ENCODE measurements at places on chromosomes 2 and 18.

DNA sequence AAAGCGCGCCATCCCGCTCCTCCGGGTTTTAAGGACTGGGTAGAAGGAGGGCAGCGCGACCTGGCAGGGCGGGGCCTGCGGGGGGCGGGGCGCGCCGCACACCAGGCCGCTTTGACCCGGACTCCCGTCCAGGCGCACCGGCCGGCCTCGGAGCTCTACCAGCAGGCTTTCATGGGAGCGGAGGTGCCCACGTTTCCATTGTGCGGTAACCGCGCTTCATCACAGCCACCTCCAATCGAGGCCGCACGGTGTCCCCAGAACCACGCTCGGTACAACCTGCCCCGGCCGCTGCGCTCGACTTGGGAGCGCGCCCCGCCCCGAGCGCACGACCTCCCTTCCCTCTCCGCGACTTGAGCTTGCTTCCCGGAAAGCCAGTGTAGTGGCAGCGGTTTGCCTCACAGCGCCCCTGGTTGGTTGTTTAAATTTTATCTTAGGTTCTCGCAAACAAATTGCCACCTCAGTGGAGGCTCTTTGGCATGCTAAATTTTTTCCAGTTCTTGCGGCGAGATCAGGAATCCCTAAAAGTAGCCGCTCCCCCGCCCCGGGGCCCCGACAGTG lies 280 bp upstream of the CYP1B1 start:
- DNase-seq, result peak; percentile 40

GRCh38 chr2:161312996-161313395 lies 4.8 kb downstream of the PSMD14 start:
- DNase-seq, result no peak

DNA sequence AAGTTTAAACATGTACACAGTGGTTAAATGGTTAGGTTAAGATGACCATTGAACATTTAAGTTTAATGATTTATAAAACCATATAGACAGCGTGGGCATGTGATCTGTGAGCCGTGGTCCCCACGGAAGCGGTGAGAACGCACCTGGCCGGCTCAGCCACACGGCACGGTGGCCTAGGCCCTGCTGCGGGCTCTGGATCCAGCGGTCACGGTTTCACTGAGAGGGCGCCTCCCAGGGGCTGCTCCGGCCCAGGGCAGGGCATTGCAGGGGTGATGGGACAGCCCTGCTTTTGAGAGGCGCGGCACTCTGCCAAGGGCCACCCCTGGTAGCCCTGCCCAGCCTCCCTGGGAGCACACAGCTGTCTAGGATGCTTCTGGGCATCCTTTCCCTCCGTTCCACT lies 124.9 kb downstream of the RGPD3 start:
- no peak for DNase-seq

- DNase-seq, result no peak
Measured at GRCh38 chr2:178271629-178272333, 77.5 kb downstream of the OSBPL6 start.

DNA sequence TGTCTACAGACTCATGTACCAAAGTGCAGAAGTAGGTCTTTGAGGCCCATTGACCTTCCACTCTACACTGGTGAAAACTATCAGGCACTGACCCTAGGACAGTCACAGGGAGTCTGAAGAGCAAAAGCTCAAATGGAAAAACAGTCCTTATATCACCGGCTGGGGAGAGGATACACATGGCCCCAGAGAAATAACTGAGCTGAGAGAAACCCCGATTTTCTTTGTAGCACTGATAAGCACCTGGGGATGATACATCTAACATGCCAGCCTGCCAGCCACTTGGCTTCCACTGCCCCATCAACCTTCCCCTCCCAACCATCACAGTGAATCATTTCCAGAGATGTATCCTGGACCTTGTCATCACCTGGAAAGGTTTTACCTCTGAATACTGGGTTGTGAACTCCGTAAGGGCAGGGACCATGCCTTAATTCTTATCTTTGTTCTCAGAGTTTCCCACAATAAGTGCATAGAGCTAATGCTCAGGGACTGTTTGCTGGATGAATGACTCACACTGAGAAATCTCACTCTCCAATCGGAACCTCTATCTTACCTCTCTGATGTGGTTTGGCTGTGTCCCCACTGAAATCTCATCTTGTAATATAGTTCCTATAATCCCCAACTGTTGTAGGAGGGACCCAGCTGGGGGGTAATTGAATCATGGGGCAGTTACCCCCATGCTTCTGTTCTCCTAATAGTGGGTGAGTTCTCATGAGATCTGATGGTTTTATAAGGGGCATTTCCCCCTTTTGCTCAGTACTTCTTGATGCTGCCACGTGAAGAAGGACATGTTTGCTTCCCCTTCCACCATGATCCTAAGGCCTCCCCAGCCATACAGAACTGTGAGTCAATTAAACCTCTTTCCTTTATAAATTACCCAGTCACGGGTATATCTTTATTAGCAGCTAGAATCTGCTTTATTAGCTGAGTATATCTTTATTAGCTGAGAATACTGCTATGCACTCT lies 37.1 kb downstream of the EVA1A start:
- DNase-seq, result peak; percentile 48

DNA sequence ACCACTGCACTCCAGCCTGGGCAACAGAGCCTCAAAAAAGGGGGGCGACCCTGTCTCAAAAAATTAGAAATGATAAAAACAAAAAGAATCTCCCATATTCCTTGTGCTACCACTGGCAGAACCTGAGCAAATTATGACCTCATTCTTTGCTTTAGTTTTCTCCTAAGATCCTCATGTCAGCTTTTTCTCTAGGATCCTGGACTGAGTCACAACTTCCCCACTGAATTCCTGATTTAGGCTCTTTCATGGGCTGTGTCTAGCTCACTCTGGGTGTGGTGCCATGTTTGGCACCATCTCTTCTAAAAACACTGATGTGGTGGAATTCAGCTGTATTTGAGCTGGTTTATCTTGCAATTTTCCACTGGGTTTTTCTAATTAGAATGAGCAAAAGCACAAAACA lies 37.1 kb downstream of the EXOC6B start:
- DNase-seq, result no peak

GRCh38 chr18:74546751-74547530 lies 12.6 kb downstream of the CNDP1 start:
- DNase-seq, result peak; percentile 0

DNA sequence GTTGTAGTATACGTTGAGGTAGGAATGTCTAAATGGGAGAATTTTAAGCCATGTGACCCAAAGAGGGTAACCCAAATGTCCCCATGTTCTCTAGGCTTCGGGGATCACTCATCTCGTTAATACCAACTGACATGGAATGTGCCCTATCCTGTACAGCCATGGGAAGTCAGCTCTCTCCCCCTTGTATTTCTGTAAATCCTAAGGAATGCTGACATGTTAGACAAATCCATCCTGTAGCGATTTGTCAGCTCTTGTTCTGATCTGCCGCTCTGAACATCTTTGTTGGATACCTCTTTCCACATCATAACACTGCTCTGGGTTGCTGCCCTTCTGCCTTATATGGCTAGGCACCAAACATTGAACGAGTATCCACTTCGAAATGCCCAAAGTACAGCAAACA lies 350.6 kb downstream of the RND3 start:
- no peak for DNase-seq

GRCh38 chr2:144510294-144510991 lies 9.5 kb downstream of the ZEB2 start:
- no peak for DNase-seq

- DNase-seq, result no peak
Measured at GRCh38 chr18:56639104-56639381, 651 bp upstream of the TXNL1 start.

GRCh38 chr2:69292256-69292655 lies 94.8 kb downstream of the GFPT1 start:
- no peak for DNase-seq

DNA sequence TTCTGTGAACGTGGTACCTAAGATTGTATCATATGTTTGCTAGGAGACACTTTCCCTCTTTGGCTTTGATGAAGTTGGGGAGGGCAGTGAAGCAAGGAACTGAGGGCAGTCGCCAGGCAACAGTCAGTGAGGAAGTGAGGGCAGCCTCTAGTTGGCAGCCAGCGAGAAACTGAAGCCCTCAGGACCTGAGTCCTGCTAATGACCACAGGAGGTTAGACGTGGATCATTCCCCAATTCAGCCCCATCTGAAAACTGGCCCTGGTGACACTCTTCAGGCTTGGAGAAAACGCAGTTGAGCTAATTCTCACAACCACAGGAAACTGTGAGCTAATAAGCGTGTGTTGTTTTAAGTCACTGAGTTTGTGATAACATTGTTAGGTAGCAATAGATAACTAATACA lies 84.5 kb upstream of the REG3G start:
- DNase-seq, result no peak

- no peak for DNase-seq
Measured at GRCh38 chr2:241138471-241138870, 10.8 kb downstream of the PASK start.

DNA sequence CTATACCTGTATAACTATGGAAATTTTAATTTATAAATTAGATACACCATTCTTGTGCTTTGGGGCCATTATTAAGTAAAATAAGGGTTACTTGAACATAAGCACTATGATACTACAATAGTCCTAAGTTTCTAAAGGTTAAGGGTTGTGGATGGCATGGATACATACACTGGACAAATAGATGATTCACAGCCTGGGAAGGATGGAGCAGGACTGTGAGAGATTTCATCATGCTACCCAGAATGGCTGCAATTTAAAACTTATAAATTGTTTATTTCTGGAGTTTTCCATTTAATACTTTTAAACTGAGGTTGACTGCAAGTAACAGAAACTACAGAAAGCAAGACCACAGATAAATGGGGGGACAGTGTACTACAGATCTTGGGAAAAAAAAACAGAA lies 295.8 kb upstream of the ZNF804A start:
- DNase-seq, result peak; percentile 14

DNA sequence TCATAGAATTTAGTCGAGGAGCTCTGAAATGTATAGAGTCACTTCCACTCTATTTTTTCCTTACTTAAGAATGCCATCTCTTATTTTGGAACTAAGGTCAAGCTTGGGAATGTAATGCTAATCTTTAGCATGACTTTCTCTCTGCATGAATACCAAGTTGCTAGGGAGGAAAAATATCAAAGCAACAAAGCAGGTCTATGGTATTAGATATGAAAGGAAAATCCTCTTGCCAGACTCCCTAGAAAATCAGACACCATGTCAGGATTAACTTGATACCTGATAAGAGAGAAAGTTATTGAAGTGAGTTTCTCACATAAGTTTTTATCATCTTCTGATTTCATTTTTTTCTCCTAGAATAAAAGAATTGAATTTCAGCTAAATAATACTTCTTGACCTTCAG lies 341.7 kb upstream of the ZNF804A start:
- DNase-seq, result no peak

DNA sequence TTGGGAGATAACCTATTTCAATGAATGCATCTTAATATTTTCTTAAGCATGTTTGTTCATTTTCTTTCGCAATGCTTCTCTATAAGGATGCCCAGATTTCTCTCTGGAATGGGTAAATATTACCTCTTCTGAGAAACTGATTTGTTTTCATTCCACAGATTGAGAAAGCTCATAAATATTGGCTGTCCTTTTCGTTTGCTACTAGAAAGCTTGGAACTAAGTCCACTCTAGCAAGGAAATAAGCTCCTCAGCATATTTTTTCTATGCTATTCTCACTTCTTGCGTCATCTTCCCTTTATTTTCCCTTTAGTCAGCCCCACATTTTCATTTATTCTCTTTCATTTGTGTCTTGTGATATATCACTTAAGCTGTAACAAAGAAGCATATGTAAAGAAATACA lies 76.3 kb downstream of the ANTXR1 start:
- DNase-seq, result no peak

DNA sequence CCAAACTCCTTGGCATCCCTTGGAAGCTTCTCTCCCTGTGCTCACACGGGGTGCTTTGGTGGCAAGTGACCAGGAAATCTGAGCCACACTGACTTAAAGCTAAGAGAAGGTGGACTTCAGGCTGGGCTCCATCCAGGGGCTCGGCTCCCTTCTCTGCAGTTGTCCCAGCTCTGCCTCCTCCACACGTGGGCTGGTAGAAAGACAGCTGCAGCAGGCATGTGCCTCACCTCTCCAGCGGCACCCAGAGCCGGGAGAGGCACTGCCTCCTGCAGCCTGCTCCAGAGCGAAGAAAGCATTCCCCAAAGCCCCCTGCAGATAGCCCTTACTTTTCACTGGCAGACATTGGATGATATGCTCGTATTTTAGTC lies 11.3 kb downstream of the KCNF1 start:
- no peak for DNase-seq
